ENCODE measurements at places on chromosomes 3 and 15.

GRCh38 chr3:171876680-171877147, 33.6 kb downstream of the TMEM212 start:
- DNase-seq = no peak

- no peak for DNase-seq
Measured at GRCh38 chr15:93664213-93664956, 567.0 kb upstream of the MCTP2 start.

- no peak for DNase-seq
Measured at GRCh38 chr15:66476535-66476934, 21.0 kb downstream of the SNAPC5 start.

DNA sequence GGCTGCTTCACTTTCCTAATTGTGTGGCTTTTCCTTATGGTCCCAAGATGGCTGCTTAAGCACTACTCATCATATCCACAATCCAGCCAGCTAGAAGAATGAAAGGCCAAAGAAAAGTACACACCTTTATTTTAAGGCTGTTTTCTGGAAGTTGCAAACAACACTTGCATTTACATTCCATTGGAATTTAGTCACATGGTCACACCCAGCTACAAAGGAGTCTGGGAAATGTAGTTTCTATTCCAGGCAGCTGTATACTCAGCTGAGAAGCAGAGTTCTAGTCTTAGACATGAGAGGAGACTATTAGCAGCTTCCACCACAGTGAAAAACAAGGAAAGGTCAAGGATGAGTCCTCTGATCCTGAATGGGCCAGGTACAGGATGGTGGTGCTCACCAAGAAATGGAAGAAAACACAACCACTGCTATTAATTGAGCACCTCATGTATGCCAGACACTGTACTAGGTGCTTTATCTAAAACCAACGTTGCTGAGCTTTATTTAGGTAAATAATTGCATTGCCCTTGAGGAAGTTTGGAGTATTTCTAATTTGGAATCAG, 28.0 kb upstream of the ATG7 start:
- DNase-seq = no peak

All from T follicular helper cell (primary cell).